ENCODE measurements at places on chromosomes 12 and 14.

DNA sequence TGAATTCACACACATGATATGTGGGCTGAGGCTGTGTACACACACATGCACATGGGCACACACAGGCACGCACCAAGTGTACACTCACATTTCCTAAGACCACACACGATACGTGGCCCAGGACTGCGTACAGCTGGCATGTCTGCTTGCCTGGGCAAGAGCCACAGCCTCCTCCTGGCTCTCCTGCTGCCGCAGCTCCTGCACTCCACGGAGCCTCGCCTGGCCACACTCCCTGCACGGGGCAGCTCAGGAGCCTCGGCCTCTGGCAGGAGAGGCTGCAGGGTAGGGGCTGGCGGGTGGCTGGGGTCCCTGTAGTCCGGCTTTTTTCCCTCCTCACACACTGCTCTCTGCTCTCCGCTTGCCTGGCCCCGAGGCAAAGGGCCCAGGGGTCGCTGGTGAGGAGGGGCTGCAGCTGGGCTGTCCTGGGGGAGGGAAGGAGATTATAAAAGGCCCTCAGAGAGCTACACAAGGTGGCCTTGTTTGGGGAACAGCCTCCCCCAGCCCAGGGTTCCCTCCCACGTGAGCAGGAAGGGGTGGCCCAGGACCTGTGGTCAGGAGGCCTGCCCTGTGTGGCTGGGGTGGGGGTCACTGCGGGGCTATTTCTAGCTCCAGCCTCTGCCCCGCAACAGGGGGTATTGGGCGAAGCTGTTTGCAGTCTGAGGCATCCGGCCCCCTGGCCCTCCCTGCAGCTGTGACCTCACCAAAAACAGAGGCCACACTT lies 89.0 kb upstream of the SFSWAP start:
- DNase-seq: peak; percentile 89

DNA sequence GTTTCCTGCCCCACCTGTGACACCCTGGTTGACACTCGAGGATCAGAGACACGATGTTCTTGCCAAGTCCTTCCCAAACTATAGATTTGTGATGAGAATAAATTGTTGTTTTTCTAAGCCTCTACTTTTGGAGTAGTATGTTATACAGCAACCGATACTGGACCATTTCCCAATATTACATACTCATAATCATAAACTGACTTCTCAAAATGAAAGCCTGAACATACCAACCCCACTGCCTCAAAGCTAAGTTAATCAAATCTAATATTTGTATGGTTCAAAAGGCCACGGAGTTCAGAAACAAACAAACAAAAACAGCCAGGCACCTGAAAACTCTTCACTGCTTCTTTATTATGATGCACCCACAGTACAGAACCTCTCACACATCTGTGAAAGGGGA lies 52.3 kb upstream of the GPHB5 start:
- DNase-seq: no peak

DNA sequence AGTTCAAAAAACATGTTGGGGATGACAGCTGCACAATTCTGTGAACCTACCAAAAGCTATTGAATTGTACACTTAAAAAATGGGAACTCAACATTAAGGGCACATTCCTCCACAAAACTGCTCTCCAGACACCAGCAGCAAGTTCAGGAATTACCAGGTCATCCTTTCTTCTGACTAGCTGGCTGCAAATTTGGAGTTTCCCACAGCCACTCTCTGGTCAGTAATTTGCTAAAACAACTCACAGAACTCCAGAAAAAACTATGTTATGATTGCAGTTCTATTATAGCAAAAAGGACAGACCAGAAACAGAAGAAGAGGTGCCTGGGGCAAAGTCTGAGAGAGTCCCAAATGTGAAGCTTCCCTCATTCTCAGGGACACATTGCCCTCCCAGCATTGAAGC lies 20.1 kb upstream of the PLEKHD1 start:
- DNase-seq: no peak

DNA sequence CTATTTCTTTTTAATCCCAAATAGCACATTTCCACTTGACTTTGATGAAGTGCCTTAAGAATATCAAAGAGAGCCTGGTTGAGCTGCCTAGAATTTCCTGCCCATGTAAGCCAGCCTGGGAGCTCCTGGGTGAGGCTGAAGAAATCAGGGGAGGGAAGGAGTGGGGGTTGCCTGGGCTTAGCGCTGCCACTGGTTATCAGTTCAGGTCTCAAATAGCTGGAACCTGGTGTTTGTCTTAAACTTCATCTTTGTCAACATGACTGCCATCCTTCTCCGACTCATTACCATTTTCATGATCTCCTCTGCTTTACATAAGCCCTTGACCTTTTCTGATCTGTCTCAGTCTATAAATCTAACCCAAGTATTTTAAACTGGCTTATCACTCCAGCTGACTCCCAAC lies 151.5 kb downstream of the TTC8 start:
- DNase-seq: no peak

DNA sequence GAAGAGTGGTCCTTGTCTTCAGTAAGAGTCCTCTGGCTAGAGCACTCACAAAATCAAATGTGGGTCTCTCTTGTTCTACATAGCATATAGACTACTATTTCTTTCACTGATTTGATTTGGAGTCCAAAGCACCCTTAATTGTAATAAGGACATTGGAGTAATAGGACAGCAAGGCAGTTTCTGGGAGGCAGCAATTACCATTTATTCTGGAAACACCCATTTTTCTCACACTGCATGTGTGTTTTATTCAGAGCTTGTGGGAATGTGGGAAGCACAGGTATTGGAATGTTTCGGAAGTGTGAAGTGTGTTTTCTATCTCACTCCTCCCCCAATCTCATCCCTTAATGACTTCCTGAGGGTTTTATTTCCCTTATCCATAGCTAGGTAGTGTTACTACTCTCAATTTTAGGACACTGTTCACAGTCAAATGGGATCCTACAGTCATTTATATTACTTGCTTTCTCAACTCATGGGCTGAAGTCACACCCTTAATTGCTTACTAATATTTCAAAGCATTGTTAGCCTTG lies 20.2 kb downstream of the PCBP2 start:
- no peak for DNase-seq

DNA sequence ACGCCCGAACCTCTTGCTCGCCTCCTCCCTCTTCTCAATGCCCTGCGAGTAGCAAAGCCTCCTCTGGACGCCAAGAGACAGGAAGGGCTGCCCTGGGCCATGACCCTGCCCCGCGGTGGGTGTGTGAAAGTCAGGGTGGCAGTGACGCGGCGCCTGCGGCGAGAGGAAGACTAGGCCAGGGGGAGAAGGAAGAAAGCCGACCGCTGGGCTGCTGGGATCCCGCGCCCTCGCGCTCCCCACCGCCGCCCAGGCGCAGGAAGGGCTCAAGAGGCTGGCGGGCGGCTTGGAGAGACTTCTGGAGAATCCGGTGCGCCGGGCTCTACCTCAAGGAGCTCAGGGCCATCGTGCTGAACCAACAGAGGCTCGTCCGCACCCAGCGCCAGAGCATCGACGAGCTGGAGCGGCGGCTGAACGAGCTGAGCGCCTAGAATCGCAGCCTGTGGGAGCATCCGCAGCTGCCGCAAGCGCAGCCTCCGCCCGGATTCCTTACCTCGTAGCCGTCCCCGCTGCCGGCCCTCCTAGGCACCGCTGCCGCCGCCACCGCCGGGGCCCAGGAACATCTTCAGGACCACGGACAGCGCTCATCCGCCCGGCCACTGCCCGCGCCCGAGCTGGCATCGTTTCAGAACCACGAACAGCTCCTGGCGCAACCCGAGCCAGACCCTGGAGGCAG lies 105.0 kb upstream of the PRB2 start:
- peak; percentile 66 for DNase-seq

- no peak for DNase-seq
These were observed 67.5 kb downstream of the NIN start for GRCh38 chr14:50763382-50764007.

DNA sequence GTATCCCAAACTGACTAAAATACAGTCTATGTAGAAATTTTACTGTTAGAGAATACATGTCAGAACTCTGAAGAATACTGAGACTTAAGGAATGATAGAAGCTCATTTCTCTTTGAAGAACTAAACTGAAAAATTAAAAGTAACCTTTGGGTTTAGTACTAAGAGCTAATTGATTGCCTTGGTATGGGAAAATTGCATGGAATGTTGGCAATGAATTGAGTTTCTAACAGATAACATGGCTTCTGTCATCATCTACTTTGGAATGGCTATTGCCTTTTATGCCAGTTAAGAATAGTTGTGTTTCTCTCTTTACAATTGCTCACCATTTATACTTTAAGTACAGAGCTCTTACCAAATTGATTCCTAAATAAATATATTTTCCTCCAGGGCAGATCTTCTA lies 308.8 kb upstream of the SYT1 start:
- no peak for DNase-seq

DNA sequence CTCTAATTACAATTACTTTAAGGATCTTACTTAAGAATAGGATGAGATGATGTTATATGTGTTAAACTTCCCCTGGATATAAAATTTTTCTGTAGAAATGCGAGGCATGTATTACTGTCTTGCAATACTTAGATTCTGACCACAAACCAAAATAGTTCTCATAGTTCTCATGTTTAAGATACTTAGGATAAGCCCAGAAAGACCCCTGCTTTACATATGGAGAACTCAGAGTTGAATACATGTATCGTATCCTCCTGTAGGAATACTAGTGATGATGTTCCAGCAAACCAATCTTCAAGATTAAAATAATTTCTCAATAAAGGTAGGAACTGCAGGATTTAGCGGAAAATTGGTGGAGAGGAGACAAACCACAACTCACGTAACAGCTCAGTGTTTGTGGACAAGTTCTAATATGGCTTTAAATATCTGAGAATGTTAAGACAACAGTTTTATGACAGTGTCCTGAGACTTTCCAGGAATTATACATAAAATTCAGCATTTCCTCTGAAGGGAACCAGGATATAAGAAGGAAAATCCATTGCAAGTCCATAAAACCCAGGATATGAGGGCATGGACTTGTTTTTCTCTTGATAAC lies 114.7 kb upstream of the CRY1 start:
- no peak for DNase-seq

All from substantia nigra (tissue), 51 donors.